ENCODE measurements at places on chromosomes 2 and 18.
A peak's percentile ranks its signal among the peaks of the same experiment; 100 is the strongest.

GRCh38 chr2:34162231-34162630, 563.1 kb upstream of the FAM98A start:
- DNase-seq, result no peak

DNA sequence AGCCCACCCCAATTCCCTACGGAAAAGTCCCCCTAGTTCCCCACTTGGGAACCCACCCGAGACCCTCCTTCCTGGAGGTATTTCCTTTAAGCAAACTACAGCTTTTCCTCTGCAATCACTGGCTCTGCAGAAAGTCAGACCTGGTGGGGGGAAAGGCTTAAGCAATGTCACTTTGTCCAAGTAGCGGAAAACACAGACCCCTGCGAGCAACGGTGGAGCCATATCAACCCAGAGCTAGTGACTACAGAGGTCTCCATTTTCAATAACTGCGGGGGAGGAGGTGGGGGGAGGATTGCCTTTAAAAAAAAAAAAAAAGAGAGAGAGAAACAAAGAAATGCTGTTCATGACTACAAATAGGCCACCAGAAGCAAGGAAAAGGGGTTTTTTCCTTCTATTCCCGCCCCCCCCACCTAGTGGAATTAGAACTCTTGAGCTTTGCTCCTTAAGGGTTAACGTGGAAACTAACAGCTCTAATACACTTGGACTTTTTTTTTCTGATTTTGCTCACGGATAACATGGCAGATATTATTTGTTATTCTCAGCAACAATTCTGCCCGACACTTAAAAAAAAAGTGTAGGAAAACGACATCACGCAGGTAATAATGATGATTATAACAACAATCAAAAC, 1.1 kb upstream of the FRZB start:
- DNase-seq, result no peak

DNA sequence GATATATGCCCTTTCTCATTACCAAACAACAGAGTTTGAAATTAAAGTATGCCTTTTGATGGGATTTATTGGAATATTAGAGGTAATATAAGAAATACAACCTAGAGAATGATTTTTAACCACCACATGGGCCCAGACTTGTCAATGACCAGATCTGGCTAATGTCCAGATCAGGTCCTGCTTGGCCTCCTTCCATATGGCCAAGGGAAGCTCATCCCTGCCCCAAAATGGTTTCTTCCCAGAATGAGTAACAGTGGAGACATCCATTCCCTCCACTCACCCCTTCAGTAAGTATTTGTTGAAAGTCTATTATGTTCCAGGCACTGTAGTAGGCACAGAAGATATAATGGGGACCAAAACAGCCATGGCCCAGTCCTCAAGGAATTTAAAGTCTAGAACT, 54.9 kb downstream of the ANTXR1 start:
- DNase-seq, result no peak

- DNase-seq, result no peak
Observed at GRCh38 chr2:73642338-73643018, at the start of gene NAT8. NAT8 (minus strand) TSS chr2:73642422; CDS start chr2:73641628, 794 bp downstream.

DNA sequence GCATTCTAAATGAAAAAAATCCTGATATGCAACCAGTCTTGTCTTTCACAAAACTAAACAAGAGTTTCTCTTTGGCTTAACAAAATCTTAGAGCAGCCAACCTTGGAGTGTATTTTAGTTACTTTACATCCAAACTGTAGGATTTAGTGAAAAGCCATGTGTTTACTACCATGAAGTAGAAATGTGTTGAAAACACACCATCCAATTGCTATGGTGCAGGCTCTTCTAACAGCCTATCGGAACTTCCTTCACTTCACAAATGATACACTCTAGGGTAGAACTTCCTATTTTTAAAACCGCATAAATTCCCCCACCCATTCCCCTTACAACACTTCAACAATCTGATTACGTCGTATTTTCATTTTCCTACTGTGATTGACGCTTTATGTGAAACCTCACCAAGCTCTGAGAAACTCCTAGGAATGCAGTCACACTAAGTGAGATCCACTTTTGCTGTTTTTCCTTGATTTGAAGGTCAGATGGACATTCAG, 74.4 kb upstream of the MAP4K4 start:
- DNase-seq, result no peak

DNA sequence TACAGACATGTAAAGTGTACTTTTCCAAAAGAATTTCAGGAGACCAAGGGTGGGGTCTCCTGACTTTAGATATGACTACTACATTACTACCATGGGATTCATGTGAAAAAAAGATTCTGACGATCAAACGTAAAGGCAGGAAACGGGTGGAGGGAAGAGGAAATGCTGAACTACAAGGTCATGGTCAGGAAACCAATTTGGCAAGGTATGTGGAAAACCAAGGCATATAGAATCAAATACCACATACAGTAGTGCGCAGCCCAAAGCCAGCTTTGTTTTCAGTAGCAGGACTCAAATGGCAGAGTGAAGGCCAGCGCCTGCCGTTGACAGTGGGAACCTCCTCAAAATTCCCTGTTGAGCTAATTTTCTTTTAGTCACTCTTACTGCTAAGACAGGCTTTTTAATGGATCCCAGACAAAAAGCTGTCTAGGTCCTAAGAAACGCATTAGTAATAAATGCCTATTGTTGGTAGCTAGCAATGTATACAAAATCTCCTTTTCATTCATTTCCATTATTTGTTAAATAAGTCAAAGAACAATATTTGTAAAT, 57.6 kb upstream of the SERTAD2 start:
- no peak for DNase-seq

DNA sequence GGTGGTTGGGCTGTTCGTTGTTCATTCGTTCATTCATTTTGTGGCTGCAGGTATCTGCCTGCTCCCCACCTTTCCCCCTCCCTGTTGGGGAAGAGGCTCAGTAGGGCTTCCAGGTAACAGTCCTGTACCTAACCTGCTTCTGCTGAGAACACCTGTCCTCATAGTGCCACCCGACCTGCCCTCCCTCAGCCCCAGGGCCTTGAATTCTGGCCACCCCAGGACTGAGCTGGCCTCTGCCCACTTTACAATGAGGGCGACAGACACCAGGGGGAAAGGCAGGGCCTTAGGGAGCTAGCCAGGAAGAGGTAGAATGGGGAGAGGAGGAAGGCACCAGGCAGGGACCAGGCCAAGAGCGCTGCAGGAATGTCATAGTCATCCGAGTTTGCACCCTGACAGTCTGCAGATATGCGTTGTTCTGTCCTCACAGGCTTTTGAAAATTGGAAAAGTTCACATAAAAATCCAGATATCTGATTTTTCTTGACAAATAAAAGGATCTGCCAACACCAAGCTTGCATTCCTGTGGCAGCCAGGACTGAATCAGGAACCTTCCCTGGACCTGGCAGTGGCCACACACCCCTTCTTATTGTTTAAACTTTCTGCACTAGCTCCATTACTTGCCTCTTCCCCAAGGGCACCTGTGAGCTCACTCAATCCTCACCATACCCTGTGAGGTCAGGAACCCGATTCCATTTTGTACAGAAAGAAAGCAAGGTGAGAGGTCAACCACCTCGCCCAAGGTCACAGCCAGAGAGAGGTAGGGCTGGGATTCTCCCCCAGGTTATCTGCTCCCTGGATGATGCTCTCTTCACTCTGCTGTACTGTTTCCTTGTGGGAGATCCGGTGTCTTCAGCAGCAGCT, 35.3 kb upstream of the MRPL33 start:
- no peak for DNase-seq

GRCh38 chr2:26922405-26923188, 47.8 kb upstream of the MAPRE3 start:
- peak; percentile 88 for DNase-seq

DNA sequence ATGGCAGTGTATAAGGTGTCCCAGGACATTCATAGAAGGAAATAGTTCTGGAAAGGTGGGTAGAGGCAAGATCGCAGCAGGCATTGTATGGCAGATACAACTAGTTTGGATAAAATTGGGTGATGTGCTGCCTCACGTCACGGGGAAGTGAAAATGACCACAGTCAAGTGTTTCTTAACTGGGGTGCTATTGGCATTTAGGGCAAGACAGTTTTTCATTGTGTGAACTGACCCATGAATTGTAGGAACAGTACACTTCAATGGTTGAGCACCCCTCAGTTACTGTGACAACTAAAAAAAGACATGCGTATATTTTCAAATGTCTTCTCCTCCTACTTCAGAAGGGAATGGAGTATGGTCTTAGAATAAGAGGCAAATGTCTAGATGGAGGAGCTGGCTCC, 22.3 kb upstream of the CYRIA start:
- DNase-seq, result no peak

DNA sequence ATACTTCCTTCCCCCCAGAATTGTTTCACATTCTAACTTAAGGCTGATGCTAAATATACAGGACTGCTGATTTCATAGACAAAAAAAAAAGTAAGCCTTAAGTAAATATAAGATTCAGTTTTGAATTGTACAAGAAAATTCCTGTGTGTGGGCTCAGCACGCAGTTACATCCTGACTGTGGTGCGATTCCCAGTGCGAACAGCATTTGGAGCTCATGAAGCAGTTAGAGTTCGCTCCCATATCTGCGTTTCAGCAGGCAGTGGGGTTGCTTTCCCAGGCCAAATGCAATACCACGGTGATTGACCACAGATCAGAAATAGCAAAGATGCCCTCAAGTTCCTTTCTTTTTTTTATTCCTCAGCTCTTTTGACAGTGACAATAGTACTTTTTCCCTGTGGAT, 75.6 kb downstream of the SATB2 start:
- DNase-seq, result no peak

GRCh38 chr18:9029131-9029530, 73.4 kb upstream of the NDUFV2 start:
- no peak for DNase-seq

GRCh38 chr18:23912356-23912755, 102.2 kb upstream of the TTC39C start:
- no peak for DNase-seq

DNA sequence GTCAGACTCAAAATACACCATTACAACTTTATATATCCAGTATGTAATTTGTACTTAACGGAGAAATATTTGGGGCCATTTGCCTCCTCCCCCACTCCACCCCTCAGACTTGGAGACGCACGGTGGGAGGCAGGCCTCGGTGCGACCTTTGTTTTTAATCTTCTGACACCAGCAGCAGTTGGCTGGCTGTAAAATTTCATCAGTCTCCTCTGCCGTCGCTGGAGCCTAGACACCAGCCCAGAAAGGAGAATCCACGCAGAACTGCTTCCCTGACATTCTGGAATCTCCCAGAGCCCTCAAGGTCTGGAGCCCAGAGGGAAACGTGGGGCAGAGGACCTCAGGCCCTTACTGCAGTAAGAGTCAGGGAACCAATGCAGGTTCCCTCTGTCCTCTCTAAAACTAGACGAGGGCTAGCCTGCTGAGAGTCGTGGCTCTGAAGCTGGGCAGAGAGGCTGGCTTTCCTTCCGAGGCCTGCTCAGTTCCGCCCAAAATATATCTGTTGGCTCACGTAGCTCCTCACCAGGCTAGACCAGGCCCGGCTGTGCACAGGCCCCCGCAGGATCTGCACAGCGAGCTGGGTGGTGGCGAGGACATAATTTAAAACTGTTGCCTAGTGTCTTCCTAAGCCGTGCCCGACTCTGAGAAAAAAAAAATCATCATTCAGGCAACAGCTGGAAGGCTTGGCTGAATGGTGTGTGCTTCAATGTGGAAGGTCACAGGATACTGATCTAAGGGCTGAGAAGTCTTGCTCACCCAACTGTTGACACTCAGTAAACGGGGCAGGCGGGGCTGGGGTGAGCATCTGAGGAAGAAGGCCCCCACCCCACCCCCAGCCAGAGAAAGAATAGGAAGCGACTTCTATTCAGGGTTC, 40.4 kb downstream of the EN1 start:
- no peak for DNase-seq

GRCh38 chr2:70927641-70928040, 8.1 kb upstream of the ATP6V1B1 start:
- DNase-seq, result no peak

DNA sequence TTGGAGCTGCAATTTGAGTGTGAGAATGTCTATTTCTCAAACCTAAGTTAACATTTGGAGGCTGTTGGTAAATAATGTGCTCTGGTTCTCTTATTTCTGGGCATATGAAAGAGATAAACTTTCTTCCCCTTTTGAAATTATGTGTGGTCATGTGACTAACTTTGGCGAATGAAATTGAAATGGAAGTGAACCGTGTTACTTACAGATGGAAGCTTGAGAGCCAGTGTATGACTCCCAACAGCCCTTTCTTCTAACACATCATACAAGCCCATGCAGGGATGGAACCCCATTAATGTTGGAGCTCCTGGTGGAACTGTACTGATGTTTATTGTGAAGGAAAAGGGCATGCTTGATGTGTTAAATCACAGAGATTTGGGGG, 725.8 kb downstream of the TSN start:
- DNase-seq, result no peak

DNA sequence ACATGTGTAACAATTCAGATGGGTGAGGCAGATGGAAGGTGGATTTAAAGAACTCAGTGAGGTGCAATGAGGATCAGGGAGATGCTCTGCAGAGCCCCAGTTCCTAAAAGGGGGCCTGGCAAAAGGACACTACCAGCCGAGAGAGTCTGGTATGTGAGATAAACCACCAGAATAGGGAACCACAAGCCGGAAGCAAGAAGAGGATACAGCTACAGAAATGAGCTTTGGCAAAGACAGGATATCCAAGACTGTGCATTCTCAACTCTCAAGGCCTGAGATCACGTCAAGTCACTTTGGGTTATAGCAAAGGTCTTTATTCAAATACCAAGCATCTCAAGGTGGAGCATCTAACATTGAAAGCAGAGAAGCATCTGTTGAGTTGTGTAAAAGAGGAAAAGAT, 293.5 kb downstream of the ARHGAP15 start:
- no peak for DNase-seq

- no peak for DNase-seq
Observed at GRCh38 chr2:176445956-176446355, 176.7 kb downstream of the MTX2 start.

- no peak for DNase-seq
Observed at GRCh38 chr2:182664212-182664611, 51.8 kb upstream of the DNAJC10 start.

- peak; percentile 79 for DNase-seq
Observed at GRCh38 chr18:36378205-36378604, 80.7 kb downstream of the FHOD3 start.

GRCh38 chr2:2683606-2684224, 352.6 kb upstream of the MYT1L start:
- DNase-seq, result no peak

DNA sequence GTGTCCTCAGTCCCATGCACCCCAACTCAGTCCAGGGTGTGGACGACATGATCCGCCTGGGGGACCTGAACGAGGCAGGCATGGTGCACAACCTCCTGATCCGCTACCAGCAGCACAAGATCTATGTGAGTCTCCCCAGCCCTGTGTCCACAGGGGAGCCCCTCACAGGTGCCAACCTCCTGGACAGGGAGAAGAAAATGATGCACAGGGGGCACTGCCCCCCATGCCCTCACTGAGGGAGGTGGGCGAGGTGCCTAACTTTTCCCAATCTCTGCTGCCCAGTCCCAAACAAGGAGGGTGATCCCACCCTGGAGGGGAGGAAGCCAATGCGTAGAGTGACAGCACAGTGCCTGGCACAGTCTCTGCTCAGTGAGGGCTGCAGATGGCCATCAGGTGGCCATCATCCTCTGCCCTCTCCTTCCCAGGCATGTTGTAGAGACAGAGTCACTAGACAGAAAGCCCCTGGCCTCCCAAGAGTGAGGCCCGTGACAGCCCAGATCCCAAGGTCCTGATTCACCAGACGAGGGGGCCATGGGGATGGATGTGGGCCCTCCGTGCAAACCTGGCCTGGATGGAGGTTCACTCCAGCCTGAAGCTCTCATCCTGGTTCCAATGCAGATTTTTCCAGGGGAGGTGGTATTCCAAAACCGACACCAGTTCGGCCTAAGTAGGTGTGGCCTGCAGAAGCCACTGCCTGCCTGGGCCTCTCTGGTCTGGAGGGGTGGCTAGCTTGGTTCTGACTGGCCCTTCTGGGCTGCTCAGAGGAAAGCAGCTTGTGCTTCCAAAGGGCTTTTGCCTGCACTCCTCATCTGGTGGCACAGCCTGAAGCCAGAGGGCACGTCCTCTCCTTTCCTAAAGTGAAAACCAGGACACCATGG, 30.0 kb downstream of the MYO7B start:
- no peak for DNase-seq

All from WERI-Rb-1 (cell line).